Lower lobe of right lung (tissue), 2 donors: ENCODE measurements at places on chromosomes 4 and X.
A peak's percentile ranks its signal among the peaks of the same experiment; 100 is the strongest.

GRCh38 chr4:40322811-40323210 is 12.3 kb upstream of the CHRNA9 start:
- DNase-seq = no peak

DNA sequence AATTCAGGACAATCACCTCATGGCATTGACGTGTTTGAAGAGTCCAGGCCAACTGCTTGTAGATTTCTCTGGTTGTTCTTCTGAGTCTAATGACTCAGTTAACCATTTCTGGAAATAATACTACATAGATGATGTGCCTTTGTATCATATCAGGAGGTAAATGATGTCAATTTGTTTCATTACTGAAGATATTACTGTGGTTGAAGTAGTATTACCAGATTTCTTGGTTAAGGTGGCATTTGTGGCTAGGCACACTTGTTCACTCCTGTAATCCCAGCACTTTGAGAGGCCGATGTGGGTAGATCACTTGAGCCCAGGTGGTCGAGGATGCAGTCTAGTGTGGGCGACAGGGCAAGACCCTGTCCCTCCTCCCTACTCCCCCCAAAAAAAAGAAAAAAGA is 15.7 kb downstream of the RPL9 start:
- no peak for DNase-seq

- no peak for DNase-seq
Measured at GRCh38 chrX:105098201-105098600, 122.3 kb downstream of the TEX13A start.

DNA sequence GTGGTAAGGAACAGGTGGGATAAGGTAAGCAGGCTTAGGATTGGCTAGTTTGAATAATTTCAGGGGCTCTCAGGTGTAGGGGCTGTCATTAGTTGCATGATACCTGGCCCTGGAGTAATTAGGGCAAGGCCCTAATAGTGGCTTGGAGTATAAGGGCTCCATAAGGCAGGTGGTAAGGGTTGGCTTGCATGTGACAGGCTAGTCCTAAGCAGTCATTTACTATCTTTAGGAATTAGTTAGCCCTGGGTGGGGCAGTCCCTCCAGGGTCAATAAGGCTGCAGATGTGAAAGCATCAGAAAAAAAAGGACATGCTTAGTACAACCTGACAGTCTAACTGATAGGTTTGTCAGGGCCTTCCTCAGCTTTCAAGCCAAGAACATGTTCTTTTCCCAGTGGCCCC is 7.8 kb upstream of the TMPRSS11D start:
- no peak for DNase-seq

DNA sequence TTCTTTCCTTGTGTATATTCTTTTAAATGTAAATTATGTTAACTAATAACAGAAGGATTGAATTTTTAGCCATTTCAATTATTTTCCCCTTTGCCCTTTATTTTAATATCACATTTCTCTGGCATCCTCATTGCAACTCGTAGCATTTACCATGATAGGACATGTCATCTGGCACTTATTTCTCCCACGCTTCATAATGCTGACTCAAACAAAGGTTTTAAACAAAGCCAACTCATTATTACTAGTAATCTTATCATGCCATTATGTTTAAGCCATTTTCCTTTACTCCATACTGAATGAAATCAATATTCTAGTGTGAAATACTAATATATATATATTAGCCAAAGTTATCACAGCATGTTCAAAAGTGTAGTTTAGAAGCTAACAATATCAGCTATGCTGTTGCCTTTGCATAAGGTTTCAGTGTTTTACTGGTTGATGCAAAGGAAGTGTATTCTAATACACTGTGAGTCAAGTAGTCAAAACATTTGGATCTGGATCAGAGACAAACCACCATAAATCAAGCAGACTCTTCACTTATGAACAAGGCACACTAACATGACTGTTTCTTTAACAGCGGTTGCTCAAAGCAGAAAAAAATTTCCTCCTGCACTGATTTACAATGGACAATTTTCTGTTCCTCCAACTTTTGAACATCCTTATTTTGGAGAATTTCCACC is 281.6 kb downstream of the SLC7A11 start:
- no peak for DNase-seq

- DNase-seq = no peak
Measured at GRCh38 chr4:182881914-182882313, 35.3 kb downstream of the DCTD start.

GRCh38 chrX:125680366-125680765 is 360.7 kb downstream of the TEX13C start:
- no peak for DNase-seq

GRCh38 chr4:121574618-121575017 is 122.2 kb downstream of the ANXA5 start:
- no peak for DNase-seq

- no peak for DNase-seq
Measured at GRCh38 chr4:148071009-148071408, 339.1 kb downstream of the ARHGAP10 start.

- DNase-seq = no peak
Measured at GRCh38 chr4:87003266-87003665, 68.5 kb downstream of the AFF1 start.

DNA sequence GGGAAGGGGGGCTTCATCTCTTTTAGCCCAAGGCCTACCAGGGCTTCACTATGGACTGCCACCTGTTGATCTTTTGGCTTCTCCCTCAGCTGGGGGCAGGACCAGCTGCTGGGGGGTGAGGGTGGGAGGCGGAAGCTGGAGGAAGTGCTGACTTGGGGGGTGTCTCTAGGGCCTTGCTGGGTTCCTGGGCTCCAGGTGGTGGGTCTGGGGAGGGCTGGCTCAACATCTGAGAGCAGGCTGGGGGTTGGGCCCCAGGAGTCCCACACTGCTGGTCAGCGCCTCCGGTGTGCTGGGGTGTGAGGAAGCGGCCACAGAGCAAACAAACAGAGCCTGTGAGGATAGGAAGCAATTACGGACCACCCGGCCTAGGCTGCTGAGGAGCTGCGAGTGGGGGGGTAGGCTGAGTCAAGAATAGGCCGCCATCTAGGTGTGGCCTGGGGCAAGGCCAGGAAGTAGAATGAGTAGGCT is 85.7 kb downstream of the EFNB1 start:
- no peak for DNase-seq

GRCh38 chrX:134023851-134024281 is 38.5 kb upstream of the GPC3 start:
- no peak for DNase-seq

GRCh38 chr4:102139932-102140331 is 205.3 kb downstream of the SLC39A8 start:
- DNase-seq = no peak

- no peak for DNase-seq
Measured at GRCh38 chr4:108051343-108051742, 61.7 kb downstream of the HADH start.

DNA sequence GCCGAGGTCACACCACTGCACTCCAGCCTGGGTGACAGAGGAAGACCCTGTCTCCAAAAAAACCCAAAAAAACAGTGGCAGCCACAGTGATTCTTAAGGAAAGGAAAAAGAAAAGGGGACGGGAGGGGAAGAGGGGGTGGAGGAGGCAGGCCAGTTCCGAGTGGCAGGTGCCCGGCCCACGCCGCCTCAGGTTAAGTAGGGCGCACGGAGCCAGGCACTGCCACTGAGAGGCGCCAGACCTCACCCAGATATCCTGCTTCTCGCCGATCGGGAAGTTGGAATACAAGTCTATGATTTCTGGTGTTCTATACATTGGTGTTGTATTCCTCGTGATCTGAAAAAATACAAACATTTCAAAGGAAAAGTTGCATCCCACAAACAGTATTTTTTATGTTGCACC is 35.9 kb downstream of the GAK start:
- DNase-seq = no peak

DNA sequence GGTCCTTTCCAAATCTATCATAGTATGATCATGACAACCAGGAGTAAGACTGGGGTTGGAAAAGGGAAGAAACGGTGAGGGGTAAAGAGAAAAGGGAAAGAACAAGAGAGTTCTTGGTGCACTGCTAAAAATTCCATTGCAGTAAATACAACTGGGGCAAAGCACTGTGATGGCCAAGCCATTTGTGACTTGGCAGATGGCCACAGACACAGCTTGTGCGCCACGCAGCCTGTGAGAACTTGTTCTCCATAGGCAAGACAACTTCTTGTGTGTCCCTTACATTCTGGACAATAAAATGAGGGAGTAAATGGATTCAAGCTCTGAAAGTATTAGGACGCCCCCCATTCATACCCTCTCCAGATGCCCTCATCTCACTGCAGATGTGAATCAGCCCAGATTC is 10.9 kb downstream of the MFAP3L start:
- DNase-seq = no peak

GRCh38 chr4:184284336-184284690 is 66.6 kb upstream of the ENPP6 start:
- DNase-seq = no peak

DNA sequence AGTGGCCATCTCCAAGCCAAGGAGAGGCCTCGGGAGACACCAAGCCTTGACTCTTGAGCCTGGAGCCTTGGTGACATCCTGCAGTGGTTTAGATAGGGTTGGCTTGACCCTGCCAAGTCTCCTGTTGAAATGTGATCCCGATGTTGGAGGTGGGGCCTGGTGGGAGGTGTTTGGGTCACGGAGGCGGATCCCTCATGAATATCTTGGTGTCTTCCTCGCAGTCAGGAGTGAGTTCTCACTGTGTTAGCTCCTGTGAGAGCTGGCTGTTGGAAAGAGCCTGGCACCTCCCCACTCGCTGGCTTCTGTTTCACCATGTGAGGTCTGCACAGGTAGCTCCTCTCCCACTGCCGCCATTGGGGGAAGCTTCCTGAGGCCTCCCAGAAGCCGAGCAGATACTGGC is 38.8 kb downstream of the ADRA2C start:
- DNase-seq = peak; percentile 13

DNA sequence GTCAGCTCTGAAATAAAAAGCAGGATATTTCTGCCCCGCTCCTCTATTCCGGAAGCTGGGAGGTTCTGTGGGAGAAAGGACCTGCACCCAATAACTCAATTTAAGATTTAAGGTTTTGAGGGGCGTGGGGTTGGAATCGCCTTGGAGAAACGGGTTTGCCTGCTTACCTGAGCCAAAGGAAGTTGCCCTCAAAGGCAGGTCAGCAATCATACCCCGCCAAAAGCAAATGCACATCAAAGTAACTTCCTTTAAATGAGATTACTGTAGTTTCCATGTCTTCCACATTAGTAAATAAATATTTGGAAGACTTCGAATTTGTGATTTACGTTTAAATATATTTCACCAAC is 978 bp upstream of the HS3ST1 start:
- no peak for DNase-seq

DNA sequence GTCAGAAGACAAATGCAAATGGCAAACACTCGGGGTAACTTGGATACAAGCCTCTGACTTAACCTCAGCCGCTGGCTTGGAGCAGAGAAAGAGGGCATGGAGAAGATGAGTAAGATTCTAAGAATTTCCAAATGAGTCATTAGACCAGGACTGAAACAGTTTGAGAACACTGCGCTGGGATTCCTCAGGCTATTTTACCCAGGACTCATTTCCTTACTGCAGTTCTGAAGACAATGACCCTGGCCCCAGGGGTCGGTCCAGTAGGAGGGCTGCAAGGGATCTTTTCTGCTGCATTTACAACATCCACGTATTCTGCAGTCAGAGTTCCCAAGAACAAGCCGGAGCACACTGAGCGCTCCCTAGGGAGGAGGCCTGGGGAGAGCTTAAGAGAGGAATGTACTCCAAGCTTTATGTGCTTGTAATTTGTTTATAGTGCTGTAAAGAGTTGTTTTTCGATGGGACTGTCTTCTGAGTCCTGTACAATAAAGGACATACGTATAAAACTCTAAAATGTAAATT is 27.3 kb upstream of the SORBS2 start:
- no peak for DNase-seq

- no peak for DNase-seq
Measured at GRCh38 chrX:81957318-81957717, 755.4 kb downstream of the SH3BGRL start.

GRCh38 chr4:155706147-155706546 is 39.5 kb downstream of the GUCY1A1 start:
- no peak for DNase-seq

GRCh38 chrX:72245461-72246089 is 6.7 kb upstream of the ERCC6L start:
- peak; percentile 48 for DNase-seq

GRCh38 chr4:15884666-15885065 is 53.9 kb downstream of the FGFBP1 start:
- DNase-seq = no peak

DNA sequence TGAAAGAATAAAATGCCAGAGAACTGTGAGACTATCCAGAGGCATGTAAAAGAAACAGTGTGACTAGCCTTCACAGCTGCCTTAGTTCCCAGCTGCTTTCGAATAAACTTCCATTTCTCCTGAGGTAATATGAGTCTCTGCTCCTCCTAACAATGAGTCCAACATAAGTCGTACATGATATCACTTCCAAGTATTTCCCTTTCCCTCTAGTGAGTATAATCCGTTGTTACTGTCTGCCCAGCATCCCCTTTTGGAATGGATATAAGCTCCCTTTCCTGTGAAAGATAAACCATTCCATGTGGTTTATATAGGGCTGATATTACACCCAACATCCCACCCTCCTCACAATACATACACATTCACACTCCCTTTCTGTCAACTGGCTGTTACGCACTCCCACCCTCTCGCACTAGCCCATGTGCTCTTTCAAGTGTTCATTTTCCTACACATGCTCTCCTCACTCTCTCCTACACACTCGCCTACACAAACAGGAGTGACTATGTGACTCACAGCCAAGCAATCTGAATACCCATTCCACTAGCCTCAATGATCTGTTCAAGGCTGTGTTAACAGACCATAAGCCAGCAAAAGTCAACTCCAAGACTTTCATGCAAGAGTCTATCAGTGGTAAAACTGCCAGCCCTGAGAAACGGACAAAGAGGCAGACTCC is 5.0 kb downstream of the NAF1 start:
- no peak for DNase-seq

GRCh38 chrX:50403903-50404302 is 66.7 kb downstream of the DGKK start:
- no peak for DNase-seq

GRCh38 chrX:40402831-40403533 is 177.8 kb upstream of the ATP6AP2 start:
- DNase-seq = no peak
